ENCODE measurements at places on chromosomes 1 and 21.
A peak's percentile ranks its signal among the peaks of the same experiment; 100 is the strongest.

- no peaks in the 10 kb centered on the region for H3K36me3 ChIP-seq
- H3K27ac ChIP-seq: no peak overlapping the region
- peaks cover 17% of the 10 kb centered on the region for H3K4me1 ChIP-seq
- H3K4me3 ChIP-seq: no peak overlapping the region
- DNase-seq: peak; percentile 64
Observed at GRCh38 chr1:117591252-117591651, 14.6 kb upstream of the TENT5C start.

DNA sequence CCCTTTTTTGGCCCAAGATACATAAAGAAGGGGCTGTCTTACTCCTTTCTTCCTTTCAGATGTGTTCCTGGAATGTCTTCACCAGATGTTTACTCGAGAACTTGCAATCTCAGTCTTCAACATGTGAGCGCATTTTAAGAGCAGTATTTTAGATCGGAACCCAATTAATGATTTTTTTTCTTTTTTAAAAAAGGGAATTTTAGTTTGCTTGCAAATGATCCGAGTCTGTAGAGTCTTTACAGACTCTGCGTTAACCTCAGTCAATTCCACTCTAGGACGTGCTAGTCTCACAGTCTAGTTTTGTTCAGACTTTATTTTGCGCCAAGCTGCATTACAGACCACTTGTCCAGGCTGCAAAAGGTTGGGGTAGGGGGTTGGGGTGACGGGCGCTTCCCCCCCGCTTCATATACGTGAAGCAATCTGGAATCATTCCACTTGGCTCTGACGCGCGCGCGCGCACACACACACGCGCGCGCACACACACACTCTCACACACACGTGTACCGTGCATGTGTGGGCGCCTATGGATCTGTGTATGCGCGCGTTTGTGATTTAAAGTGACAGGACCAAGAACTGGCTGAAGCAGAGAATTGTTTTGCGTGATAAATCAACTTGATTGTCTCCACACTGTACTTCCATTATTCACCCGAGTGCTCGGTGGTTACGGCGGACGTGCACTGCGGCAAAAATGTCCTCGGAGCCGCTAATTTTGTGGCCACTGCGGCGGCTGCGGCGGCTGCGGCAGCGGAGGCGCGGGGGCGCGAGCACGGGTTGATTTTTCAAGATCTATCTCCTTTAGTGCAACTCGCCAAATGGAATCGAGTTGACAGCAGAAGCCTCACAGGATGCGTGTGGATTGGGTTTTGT, 25.6 kb upstream of the NFIA start:
- no peaks in the 10 kb centered on the region for H3K27me3 ChIP-seq
- peak overlapping the region; percentile 87 for H3K4me3 ChIP-seq
- peaks cover 59% of the 10 kb centered on the region for H3K4me1 ChIP-seq
- H3K36me3 ChIP-seq: no peaks in the 10 kb centered on the region
- no peak for DNase-seq

GRCh38 chr1:217983051-217983375, 302.1 kb upstream of the RRP15 start:
- DNase-seq: no peak
- H3K4me1 ChIP-seq: no peaks in the 10 kb centered on the region
- H3K27ac ChIP-seq: no peak overlapping the region
- no peaks in the 10 kb centered on the region for H3K27me3 ChIP-seq

- no peak for DNase-seq
- peaks cover 38% of the 10 kb centered on the region for H3K4me1 ChIP-seq
- H3K36me3 ChIP-seq: no peaks in the 10 kb centered on the region
- H3K27ac ChIP-seq: no peak overlapping the region
Observed at GRCh38 chr1:17293681-17294425, 14.1 kb upstream of the PADI4 start.

DNA sequence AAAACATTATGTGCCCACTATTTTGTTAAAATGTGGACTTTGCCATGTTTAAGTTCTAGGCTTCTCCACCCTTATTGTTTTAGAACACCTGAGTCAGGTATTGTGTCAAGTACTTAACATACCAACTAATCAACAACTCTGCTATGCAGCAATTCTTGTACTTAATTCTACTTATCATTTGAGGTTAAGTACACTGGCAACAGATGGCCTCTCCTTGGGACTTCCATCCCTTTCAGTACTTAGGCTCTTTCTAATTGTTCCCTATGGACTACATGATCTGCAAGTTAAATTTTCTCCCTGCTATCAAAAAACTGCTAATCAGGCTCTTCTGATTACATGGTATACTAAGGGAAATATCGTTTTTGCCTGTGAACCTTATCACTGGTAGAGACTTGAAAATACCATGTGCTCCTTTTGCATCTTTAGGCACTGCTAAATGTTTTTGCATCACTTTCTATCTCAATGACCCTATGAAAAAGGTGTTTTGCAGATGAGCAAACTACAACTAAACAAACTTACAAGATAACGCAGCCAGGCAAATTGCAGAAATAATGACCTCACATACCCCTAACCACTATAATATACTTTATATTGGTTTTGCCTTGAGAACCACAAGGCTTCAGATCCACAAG, 18.9 kb downstream of the SFPQ start:
- no peak overlapping the region for H3K4me3 ChIP-seq
- no peak overlapping the region for H3K27ac ChIP-seq
- no peaks in the 10 kb centered on the region for H3K4me1 ChIP-seq
- no peak for DNase-seq
- H3K27me3 ChIP-seq: no peaks in the 10 kb centered on the region

DNA sequence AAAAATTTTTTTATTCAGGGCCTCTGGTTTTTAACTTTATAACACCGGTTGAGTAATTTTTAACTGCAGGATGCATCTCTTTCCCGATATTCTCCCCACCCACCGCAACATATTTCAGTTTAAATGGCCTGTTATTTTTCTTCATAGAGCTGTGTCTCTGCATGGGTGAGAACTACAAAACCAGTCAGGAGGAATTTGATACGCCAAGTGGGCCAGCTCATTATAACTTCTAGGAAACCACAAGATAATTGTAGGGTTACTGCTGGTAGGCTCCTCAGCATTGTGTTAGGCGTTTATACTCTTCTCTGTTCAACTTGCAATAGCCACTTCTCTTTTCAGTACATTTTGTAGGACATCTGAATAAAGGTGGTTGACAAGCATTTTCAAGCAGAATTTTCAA, 169.7 kb downstream of the PBX1 start:
- H3K27ac ChIP-seq: no peak overlapping the region
- no peaks in the 10 kb centered on the region for H3K27me3 ChIP-seq
- H3K36me3 ChIP-seq: no peaks in the 10 kb centered on the region

DNA sequence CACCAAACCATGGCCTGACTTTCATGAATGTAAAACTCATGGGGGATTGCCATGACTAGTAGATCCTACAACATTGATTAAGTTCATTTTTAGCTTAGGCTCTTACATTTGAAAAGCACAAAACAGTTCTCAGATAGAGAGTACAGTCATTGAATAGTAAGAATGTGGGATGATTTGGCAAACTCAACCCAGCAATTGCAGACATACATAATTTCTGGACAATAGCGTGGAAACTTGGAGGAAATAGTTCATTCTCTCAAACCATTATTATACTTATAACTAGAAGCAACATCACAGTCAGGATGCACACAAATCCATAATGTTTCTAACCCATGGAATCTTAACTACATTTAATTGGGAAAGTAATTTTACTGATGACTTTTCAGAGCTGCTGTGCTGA, 598.2 kb downstream of the LMO4 start:
- H3K4me3 ChIP-seq: no peak overlapping the region
- peaks cover 3% of the 10 kb centered on the region for H3K4me1 ChIP-seq
- H3K27me3 ChIP-seq: no peaks in the 10 kb centered on the region
- no peak overlapping the region for H3K27ac ChIP-seq

- H3K27me3 ChIP-seq: no peaks in the 10 kb centered on the region
- no peaks in the 10 kb centered on the region for H3K36me3 ChIP-seq
- H3K4me1 ChIP-seq: no peaks in the 10 kb centered on the region
- H3K4me3 ChIP-seq: no peak overlapping the region
- DNase-seq: no peak
Observed at GRCh38 chr1:68673771-68674170, 176.9 kb upstream of the DEPDC1 start.

DNA sequence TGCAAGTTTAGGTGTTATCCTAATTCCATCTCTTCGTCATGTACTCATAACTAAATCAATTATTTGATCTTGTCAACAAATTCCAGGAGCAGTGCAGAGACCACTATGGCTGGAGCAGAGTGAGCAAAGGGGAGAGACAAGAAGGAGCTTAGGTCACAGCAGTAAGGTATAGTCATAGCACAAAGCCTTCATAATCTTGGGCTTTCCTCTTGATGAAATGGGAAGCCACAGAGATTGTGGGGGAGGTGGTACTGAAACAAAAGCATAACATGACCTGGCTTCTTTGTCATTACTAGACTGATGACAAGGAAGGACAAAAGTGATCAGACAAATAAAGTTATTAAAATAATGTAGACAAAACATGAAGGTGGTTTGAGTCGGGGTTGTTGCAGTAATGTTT, 60.1 kb upstream of the PTGS2 start:
- no peaks in the 10 kb centered on the region for H3K27me3 ChIP-seq
- H3K27ac ChIP-seq: no peak overlapping the region
- H3K36me3 ChIP-seq: no peaks in the 10 kb centered on the region
- H3K4me1 ChIP-seq: no peaks in the 10 kb centered on the region
- no peak overlapping the region for H3K4me3 ChIP-seq

DNA sequence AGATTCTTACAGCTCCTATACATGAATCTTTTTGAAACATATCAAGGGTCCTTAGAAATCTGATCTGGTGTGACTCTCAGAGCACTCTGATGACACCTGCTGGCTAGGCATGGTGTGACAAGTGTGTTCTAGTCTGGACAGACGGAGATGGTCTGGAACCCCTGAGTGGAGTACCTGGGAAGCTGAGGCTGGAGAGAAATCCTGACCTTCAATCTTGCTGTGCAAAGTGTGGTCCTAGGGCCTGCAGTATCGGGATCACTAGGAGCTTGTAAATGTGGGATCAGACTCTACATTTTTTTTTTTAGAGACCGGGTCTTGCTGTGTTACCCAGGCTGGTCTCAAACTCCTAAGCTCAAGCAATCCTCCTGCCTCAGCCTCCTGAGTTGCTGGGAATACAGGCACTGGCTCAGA, 78.6 kb upstream of the SOD1 start:
- no peaks in the 10 kb centered on the region for H3K4me1 ChIP-seq
- H3K27ac ChIP-seq: no peak overlapping the region
- DNase-seq: no peak
- no peaks in the 10 kb centered on the region for H3K36me3 ChIP-seq
- no peaks in the 10 kb centered on the region for H3K27me3 ChIP-seq

Measured in suprapubic skin (tissue), 4 donors.